NCI-H1105 (cell line): ENCODE measurements at places on chromosomes 4 and X.

GRCh38 chrX:30488092-30488491, 89.5 kb downstream of the TASL start:
- no peak for DNase-seq

DNA sequence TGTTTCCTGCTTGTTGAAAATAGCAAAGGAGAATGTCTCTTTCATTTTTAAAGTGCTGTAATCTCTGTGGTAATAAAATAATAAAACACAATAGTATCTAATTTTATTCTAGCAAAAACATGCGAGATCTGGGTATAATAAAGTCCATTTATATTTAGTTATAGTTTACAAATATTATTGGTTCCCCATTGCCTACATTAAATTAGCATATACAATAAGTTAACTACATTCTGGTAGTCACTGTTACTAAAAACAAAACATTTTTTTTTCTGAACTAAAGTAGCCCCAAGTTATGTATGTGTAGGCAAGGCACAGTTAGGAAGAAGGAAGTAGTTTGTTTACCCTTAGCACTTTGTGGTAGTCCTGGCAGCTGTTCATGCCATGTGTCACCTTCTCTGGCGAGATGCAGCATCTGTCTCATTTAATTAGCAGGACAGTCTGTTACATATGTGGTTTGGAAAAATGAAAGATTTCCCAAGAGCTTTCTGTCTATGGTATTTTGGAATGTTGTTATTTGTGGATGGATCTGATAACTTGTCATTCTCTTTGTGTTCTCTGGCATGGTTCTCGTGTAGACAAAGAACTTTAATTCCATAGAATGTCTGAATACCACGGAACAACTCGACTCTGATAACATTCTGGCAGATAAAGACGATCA, 231.3 kb upstream of the PITX2 start:
- no peak for DNase-seq

DNA sequence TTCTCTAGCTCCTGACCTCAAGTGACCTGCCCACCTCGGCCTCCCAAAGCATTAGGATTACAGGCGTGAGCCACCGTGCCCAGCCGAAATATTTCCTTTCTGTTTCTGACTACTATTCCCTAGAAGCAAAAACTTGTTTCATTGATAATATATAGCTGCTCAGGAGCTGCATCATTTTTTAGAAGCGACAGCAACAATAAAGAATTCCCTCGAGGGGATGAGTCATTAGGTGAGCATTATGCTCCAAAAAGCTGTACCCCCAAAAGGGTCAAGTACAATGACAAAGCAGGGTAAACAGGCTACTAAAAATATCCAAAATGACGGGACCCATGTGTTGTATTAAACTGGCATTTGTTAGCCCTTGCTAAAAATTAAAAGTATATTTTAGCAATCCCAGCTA, 67.0 kb downstream of the RBM47 start:
- no peak for DNase-seq

DNA sequence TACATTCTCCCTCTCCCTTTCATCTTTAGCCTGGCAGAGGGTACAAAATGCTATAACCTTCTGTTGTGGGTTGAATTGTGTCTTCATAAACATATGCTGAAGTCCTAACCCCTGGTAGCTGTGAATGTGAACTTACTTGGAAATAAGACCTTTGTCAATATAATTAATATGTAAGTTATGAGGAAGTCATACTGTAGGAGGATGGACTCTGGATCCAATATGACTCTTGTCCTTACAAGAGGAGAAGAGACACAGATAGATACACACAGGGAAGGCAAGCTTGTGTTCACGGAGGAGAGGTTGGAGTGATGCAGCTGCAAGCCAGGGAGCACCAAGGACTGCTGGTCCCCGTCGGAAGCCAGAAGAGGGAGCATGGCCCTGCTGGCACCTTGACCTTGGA, 94.7 kb downstream of the SLC2A9 start:
- DNase-seq = no peak

DNA sequence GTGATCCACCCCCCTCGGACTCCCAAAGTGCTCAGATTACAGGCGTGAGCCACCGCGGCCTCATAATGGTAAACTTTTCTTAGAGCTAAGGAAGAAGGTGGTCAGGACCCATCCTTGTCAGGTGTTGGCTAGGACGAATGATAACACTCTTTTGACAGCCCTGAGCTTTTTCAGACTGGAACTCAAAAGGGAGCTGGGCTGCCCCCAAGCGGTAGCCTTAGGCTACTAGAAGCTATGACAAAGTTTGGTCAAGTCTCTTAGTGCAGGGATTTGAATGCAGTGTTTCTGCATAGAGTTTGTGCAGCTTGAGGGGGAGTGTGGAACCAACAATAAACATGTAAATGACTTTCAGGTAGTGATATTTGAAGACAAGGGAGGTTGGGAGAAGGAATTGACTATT, 11.8 kb upstream of the HSD17B10 start:
- DNase-seq = no peak

DNA sequence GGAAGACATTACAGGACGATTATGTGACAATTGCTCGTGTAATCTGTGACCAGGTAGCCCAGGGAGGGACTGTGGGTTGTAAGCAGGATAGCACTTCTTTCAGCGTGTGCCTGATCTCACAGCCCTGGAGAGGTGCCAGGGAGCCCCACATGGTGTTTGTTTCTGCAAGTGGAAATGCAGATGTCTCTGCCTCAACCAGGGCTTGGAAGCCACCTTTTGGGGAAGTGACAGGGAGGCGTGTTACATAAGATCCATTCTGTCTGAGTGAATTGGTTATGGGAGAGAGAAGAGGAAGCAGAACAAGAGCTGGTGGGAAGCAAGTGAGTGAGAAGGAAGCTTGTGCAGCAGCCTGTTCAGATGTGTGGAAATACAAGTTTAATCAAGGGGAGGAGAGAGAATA, 104.5 kb upstream of the GATB start:
- DNase-seq = no peak

DNA sequence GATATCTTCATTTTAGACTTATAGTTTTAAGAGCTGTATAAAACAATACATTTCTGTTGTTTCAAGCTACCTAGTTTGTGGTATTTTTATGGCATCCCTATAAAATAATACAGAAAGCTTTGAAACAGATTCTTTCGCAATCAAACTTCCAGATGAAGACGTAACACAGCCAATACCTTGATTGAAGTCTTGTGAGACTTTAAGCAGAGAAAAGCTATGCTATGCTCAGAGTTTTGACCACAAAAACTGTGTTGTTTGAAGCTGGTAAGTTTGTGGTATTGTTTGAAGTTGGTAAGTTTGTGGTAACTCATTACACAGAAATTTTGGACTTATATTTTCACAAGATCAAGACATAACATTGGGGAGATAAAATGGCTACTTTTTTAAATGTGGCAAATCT, 201.8 kb upstream of the UGT8 start:
- no peak for DNase-seq

GRCh38 chr4:59553721-59554091, 1646.4 kb upstream of the ADGRL3 start:
- DNase-seq = no peak

GRCh38 chr4:53928825-53929224, 135.6 kb downstream of the CHIC2 start:
- no peak for DNase-seq

GRCh38 chr4:77734928-77735327, 84.2 kb downstream of the CNOT6L start:
- no peak for DNase-seq

DNA sequence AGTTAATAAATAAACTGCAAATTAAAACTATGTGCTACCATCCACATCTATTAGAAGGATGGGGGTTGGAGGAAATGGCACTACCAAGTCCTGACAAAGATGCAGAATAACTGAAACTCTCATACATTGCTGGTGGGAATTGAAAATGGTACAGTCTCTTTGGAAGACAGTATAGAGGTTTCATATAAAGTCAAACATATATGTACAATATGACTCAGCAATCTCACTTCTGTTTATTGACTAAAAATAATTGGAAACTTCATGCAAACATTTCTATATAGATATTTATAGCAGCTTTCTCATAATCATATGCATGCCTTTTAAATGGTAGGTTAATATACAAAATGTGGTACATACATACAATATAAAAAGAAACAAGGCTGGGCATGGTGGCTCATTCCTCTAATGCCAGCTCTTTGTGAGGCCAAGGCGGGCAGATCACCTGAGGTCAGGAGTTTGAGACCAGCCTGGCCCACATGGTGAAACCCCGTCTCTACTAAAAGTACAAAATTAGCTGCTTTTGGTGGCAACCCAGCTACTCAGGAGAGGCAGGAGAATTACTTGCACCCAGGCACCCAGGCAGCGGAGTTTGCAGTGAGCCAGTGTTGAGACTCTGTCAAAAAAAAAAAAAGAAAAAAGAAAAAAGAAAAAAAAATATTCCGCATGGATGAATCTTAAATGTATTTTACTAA, 225.0 kb upstream of the CXXC4 start:
- DNase-seq = no peak

DNA sequence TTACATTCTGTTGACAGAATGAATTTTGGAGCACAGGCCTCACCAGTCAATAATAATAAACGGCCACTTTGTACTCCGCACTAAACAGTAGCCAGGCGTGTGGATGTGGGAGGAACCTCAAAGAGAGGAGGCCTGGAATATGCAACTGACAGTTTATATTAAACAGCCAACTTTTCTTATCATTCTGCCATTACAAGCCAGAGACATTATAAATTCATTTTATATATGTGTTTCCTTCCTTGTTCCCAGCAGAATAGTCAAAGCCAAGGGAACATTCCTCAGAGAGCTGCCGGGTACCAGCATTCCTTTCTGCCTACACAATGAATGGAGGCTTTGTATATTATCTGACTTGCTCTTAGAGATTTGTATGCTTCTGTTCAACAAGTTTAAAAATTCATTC, 436.5 kb upstream of the FTHL17 start:
- no peak for DNase-seq

DNA sequence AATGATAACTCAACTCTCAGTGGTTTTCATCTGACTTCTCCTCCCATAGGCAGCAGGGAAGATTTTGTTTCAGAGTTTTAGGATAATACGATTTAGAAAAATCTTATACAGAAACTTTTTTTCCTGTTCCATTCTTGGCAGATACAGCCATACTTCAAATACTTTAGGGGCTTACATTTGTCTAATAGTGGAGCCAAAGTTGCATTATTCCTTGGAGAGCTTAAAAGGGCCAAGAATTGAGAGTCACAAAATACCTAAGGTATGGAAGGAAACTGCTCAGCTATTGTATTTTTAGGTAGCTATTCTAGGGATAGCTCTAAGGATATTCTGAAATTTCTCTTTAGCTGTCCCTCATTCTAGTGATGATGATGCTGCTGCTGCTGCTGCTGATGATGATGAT, 132.9 kb upstream of the PTCHD1 start:
- no peak for DNase-seq

GRCh38 chr4:127959794-127960193, 5.2 kb downstream of the MFSD8 start:
- no peak for DNase-seq

DNA sequence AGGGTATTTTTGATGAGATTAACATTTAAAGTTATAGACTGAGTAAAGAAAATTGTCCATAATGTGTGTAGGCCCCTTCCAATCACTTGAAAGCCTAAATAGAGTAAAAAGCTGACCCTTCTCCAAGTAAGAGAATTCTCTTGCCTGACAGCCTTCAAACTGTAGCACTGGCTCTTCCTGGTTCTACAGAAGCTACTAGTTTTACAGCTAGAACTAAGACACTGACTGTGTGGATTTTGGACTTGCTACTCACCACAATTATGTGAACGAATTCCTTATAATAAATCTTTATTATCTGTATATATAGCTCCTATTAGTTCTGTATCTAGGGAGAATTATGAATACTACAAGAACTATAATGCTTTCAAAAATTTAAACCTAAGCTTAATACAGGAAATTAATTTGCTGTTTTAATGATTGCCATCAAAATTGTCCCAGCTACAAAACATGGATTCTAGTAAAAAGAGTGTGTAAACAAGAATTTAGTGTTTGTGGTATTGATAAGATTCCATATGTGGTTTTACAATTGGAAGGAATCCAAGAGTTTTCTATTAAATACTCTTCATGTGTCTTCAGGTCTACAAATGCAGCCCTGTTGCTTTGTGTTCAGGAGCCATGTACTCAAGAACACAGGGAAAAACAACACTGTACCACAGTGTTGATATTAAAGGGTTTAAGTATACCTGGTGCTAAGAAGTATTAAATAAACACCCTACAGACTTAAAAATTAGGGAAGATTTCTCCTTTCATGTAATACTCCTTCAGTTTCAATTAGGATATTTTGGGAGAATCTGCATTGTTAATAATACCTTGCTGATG, 366.5 kb downstream of the CXXC4 start:
- no peak for DNase-seq

DNA sequence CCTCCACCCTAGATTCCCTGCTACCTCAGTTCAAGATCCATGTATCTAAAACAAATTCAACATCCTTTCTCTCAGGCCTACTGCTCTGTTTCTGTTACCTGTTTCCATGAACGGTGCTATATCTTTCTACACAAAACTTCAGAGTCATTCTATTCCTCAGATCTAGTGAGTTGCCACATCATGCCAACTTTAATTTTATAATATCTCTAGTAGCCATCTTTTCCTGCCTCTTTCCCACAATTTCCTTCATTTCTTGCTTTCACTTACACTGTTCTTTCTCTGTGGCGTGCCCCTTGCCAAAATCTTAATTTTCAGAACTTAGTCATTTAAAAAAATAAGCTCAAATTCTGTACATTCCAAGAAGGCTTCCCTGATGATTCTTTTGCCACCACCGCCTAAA, 15.2 kb downstream of the GUCY1A1 start:
- no peak for DNase-seq

GRCh38 chr4:25939330-25939729, 25.3 kb downstream of the SMIM20 start:
- no peak for DNase-seq

- DNase-seq = peak; percentile 8
Observed at GRCh38 chr4:142350871-142351270, 495.2 kb downstream of the INPP4B start.

DNA sequence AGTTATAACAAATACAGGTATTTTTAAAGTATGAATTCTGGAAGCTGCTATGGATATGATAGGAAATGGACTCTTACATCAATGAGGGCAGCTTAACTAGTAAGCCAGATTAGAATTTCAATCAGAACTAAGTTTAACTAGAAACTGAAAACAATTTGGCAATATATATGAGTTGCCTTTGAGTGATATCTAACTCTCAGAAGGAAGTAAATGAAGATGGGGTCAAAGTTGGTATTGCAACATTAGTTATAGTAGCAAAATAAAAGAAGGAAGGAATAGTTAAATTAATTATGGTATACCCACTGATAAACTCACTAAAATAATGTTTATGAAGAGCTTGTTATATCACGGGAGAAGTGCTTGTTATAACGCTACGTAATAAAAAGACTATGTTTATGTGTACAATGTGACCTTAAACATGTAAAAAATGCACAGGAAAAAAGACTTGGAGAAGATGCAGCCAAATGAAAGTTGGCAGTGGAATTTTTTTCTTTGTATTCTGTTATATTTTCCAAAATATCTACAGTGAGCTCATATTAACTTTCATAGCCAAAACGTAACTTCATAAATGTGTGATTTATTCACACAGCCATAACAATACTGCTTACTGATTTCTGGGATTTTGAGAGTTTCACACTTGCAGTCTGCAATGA, 34.5 kb downstream of the PHKA2 start:
- DNase-seq = no peak

GRCh38 chr4:147096667-147097604, 151.3 kb upstream of the TTC29 start:
- DNase-seq = no peak

GRCh38 chr4:55068522-55068921, 56.9 kb downstream of the KDR start:
- no peak for DNase-seq

GRCh38 chrX:15391850-15392249, 7.6 kb upstream of the VEGFD start:
- DNase-seq = no peak
